RPMI7951 (cell line): ENCODE measurements at places on chromosomes 3 and 15.

- no peak for DNase-seq
Measured at GRCh38 chr3:74033381-74033780, 408.6 kb upstream of the PDZRN3 start.

DNA sequence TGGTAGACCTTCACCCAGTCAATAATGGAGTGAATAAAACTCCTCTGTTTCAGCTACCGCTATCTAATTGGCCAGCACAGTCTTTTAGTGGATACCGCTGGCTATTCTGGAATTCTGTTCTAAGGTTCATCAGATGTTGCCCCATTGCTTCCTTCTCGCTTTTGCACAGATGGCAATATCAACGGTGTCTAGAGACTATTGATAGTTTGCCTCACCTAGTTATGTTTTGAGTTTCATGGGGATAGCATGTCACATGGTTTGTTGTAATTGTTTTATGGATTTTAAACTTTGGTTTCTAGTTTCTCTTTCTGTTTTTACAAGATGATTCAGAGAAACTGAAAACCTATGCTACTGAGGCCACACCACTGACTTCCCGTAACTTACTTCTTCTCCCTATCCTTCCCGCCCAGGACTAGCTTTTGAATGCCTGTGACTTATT lies 2.0 kb downstream of the XRN1 start:
- DNase-seq = peak; percentile 62

- DNase-seq = no peak
Measured at GRCh38 chr3:71062037-71062932, 521.2 kb downstream of the FOXP1 start.

DNA sequence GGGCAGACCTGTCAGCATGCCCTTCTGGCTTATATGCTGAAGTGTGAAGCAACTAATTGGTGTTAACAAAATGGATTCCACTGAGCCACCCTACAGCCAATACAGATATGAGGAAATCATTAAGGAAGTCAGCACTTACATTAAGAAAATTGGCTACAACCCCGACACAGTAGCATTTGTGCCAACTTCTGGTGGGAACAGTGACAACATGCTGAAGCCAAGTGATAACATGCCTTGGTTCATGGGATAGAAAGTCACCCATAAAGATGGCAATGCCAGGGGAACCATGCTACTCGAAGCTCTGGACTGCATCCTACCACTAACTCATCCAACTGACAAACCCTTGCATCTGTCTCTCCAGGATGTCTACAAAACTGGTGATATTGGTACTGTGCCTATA lies 9.4 kb downstream of the PIK3CB start:
- no peak for DNase-seq

DNA sequence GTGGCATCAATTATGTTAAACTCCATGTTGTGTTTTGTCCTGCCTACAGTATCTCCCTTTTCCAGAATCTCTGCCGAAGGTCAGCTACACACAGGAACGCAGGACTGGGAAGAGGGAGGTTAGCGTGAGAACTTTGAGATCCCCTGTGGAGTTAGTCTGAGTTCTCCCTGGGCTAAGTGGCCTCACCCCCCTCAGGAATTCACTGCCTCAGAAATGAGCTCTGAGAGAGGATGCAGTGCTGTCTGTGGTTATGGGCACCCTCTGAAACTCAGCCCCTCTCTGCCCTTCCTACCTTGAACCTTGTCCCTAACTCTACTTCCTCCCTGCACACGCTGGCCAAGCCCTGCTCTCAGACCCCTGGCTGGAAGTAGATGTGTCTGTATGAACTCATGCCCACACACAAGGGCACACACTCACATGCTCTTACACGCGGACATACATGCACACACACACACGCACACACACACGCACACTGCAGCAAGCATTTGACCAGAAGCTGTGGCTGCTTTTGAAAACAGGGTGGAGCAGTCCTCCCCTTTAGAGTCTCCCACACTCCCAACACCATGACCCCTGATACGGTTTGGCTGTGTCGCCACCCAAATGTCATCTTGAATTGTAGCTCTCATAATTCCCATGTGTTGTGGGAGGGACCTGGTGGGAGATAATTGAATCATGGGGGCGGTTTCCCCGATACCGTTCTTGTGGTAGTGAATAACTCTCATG lies 5.3 kb upstream of the VIPR1 start:
- DNase-seq = peak; percentile 99

GRCh38 chr15:60101416-60101815 lies 97.3 kb downstream of the FOXB1 start:
- no peak for DNase-seq

- no peak for DNase-seq
Measured at GRCh38 chr15:76664895-76665294, 240.2 kb downstream of the SCAPER start.

DNA sequence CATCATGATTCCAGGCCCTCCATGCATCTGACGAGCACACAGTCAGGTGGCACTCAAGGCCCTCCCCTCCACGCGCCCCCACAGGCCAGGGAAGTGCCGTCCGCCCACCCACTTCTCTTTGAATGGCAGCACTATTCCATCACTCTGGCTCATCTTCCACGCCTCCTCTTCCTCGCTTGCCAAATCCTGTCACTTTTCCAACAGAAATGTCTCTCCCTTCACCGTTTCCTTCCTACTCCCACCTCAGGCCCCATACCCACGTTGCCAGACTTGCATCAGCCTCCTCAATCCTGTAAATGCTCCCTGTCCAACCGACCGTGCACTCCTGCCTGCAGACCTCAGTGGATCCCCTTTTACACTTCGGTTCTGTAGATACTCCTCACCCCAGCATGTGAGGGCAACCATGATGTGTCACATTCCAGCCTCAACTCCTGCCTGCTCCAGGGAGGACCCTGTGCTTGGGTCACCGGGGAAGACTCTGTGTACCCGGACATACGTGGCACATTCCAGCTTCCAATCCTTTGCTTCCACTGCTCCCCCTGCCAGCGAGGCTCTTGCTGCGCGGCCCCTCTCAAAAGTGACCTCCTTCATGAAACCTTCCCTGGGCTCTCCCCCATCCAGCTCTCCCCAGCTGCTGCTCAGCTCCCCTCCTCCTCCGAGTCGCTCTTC lies 29.6 kb downstream of the ADCY5 start:
- DNase-seq = no peak

GRCh38 chr15:58682234-58682633 lies 67.3 kb downstream of the ADAM10 start:
- no peak for DNase-seq

DNA sequence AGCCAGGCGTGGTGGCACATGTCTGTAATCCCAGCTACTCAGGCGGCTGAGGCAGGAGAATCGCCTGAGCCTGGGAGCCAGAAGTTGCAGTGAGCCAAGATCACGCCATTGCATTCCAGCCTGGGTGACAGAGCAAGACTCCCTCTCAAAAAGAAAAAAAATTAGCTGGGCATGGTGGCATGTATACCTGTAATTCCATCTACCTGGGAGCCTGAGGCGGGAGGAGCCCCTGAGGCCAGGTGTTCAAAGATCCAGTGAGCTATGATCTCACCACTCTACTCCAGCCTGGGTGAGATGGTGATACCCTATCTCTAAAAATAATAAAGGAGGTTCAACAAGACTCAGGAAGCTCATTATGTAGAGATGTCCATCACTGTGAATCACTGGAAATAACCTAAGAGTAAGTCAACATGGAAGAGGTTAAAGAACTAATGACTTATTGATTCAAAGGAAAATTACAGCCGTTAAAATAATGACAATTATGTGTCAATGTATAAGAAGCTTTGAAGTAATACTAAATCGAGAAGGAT lies 19.8 kb upstream of the RAB7A start:
- DNase-seq = no peak

DNA sequence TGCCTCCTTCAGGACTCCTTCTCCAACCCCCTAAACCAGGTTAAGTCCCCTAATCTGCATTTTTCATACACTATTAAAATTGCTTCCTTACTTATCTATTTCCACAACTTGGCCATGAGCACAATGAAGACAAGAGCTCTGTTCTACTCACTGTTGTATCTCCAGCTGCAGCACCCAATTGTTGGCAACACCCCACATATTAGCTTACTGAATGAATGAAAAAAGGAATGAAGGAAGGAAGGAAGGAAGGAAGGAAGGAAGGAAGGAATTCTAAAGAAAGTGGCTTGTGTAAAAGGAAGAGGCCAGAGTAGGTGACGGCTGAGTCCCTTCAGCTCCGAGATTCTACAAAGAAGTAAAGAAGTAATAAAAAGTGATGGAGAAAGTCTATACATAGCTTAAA lies 444.7 kb downstream of the ERC2 start:
- no peak for DNase-seq

- DNase-seq = no peak
Measured at GRCh38 chr3:75951941-75952340, 166.6 kb upstream of the ZNF717 start.

DNA sequence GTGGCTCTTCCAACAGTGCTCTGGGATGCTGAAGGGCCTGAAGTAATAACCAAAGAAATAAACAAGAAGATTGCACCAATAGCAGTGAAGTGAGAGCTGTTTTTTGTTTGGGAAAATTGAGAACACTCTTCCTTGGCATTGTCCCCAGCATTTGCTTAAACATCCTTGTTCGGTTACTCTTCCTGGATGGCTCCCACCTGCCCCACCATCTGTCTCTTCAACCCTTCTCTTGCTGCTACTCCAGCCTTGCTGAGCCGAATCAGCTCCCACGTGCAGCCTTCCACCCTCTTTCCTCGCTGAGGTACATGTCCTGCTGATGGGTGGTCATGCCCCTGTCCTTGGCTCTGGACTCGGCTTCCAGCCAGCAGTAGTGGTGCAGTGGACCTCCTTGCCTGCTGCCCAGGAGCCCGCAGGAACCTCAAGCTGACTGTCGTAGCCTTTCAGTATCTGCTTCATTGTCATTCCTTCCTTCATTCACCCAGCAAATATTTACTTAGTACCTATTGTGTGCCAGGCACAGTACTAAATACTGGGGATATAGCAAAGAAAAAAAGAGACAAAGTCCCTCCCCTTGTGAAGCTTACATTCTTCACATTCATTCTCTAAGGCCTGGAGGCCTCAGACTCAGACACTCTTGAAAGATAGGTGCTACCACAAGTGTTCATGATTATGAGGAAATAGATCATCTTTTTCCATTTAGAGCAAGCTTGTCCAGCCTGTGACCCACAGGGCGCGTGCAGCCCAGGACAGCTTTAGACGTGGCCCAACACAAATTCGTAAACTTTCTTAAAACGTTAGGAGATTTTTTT lies 17.1 kb upstream of the VILL start:
- DNase-seq = no peak

- no peak for DNase-seq
Measured at GRCh38 chr3:42061025-42061712, 30.0 kb upstream of the TRAK1 start.

GRCh38 chr3:45261333-45262110 lies 35.4 kb upstream of the TMEM158 start:
- no peak for DNase-seq

DNA sequence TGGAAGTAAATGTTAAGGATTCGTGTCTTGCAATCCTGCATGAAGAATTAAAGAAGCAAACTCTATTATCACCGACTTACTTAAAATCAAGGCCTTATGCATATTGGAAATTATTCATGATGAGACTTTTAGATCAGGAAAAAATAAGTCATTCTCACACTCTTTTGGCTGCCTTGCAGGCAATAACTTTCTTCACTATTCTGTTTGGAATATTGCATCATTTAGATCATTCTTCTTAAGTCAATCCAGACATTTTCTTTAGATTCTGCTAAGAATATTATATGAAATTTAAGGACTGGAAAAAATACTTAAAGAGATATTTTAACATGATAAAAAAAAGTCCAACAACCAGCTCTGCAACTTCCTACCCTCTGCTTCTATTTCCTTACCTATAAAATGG lies 245.4 kb downstream of the LRRN1 start:
- no peak for DNase-seq

GRCh38 chr3:27669591-27669990 lies 52.5 kb downstream of the EOMES start:
- peak; percentile 55 for DNase-seq

DNA sequence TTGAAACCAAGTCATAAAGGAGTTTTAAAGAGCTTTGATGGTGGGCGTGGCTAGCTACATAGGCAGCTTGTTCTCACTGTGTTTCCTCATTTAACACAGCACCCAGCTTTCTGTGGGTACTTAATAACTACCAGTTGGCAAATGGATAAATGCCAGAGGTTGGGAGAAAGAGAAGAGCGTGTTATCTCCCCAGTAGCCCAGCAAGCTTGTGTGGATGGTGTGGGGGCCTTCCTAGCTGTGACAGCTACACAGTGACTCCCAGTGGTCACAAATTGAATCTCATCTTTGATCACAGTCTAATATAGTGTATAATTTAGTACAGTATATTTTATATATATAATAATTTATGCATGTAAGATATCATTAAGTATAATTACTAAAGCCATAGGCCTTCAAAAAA lies 984.1 kb downstream of the EPHA3 start:
- peak; percentile 4 for DNase-seq

DNA sequence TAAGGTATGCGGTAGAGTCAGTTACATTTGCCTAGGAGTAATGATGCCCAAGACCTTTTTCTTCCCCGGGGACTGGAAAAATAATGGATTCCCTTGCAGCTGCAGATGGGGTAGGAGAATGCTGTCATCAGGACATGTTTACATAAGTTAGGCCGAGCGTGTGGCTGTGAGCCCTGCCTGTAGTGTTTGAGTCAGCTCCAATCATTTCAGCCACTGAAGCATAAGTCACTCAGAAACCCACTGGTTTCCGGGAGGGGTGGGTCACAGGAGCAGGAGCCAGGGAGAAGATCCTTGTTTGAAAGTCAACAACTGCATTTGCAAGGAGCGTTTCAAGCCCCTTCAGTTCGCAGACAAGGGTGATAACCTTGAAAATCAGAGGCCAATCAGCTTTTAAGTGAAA lies 562.3 kb downstream of the MCTP2 start:
- DNase-seq = peak; percentile 61

- DNase-seq = no peak
Measured at GRCh38 chr3:107268469-107268868, 108.8 kb upstream of the CCDC54 start.

GRCh38 chr3:155086051-155086450 lies 5.9 kb downstream of the MME start:
- no peak for DNase-seq

DNA sequence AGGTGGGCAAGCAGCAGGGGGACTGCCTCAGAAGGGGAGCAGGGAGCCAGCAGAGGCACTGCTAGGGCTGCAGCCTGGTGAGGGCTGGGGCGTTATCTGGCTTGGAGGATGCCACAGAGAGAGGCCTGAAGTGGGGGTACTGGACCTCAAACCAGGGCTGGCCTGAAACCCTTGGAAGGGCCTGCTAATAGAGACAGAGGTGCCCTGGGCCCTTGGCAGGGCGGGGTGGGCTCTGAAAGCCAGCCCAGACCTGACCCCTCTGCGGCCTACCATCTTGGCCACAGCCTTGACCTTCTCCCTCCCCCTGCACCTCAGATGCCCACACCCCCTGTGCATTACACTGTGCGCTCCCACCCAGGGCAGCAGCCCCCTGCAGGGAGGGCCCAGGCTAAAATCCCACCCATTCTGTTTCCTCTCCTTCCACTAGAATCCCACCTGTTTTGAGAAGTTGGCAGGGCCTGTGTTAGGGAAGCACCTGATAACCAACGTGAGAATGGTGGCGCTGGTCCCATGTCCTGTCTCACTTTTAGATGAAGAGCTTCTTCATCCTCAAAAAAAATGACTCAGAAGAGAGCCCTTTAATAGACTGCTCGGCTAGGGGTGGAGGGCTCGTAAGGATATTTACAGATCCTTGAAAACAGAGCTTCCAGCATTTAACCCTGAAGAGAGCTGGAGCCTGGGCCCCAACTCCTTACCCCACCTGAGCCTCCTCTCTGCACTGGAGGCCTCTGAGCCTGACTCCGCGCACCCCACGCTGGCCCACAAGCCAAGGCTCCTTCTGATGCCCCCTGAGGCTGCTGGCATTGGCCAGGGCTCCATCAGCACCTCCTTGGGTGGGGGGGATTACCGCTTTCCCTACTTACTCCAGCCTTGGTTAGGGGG lies 29.8 kb downstream of the LOXL1 start:
- DNase-seq = no peak
